ENCODE measurements at places on chromosomes 7 and 10. TPM values are rescaled to one million over a fixed set of nuclear protein-coding genes. Genes with fewer than 3 reads are reported as not detected.

SYT15 gene
- 0.86 TPM for total RNA-seq

EEPD1 gene
- total RNA-seq: 6.5 TPM

ADAP1 gene
- 13.0 TPM for total RNA-seq

TRIM74 gene
- 1.9 TPM for total RNA-seq

PDLIM1 gene
- 22.8 TPM for total RNA-seq

FAM25A gene
- total RNA-seq: not detected

HOXA13 gene
- total RNA-seq: not detected

FAM53B gene
- 46.6 TPM for total RNA-seq

EBLN1 gene
- not detected for total RNA-seq

PSD gene
- 1.4 TPM for total RNA-seq

SEMA3A gene
- total RNA-seq: 0.30 TPM

BTRC gene
- 14.4 TPM for total RNA-seq

A1CF gene
- total RNA-seq: not detected

GATAD1 gene
- total RNA-seq: 18.5 TPM

TIMM23 gene
- 48.2 TPM for total RNA-seq

TMEM213 gene
- total RNA-seq: 0.73 TPM

CTAGE4 gene
- total RNA-seq: 3.4 TPM

COL17A1 gene
- not detected for total RNA-seq

CCDC136 gene
- total RNA-seq: 4.8 TPM

ASB15 gene
- total RNA-seq: not detected

CNPY1 gene
- not detected for total RNA-seq

GIMAP4 gene
- 282 TPM for total RNA-seq

TUBAL3 gene
- total RNA-seq: not detected

TSPAN33 gene
- total RNA-seq: 0.48 TPM

LRRC17 gene
- total RNA-seq: not detected

GLCCI1 gene
- 25.4 TPM for total RNA-seq

SCART1 gene
- 15.4 TPM for total RNA-seq

TYW1B gene
- total RNA-seq: 3.4 TPM

DNA2 gene
- total RNA-seq: 34.7 TPM

PTPN20 gene
- 0.38 TPM for total RNA-seq
